ENCODE measurements at places on chromosomes 7 and 10. TPM values are rescaled to one million over a fixed set of nuclear protein-coding genes. Genes with fewer than 3 reads are reported as not detected.

GRCh38 chr7:82128546-82128945 is 315.0 kb downstream of the CACNA2D1 start:
- no peak for DNase-seq

DNA sequence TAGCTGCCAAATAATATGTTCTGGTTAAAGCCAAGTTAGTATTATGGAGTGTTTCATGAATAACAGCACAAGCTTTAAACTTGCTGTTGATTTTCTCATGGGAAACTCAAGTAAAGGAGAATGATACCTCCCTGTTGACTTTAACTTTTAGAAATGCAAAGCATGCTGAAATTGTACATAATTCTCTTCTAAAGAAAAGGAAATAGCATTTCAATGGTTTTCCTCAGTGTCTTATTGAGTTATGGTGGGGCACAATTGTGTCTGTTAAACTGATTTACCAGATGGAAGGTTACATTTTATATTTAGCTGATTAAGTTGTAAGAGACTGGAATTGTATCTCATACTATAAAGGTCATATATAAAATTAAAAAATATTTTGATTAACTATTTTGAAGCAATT is 119.3 kb downstream of the HDAC9 start:
- no peak for DNase-seq

- DNase-seq: peak; percentile 27
Measured at GRCh38 chr7:126608339-126608776, 644.4 kb downstream of the GRM8 start.

DNA sequence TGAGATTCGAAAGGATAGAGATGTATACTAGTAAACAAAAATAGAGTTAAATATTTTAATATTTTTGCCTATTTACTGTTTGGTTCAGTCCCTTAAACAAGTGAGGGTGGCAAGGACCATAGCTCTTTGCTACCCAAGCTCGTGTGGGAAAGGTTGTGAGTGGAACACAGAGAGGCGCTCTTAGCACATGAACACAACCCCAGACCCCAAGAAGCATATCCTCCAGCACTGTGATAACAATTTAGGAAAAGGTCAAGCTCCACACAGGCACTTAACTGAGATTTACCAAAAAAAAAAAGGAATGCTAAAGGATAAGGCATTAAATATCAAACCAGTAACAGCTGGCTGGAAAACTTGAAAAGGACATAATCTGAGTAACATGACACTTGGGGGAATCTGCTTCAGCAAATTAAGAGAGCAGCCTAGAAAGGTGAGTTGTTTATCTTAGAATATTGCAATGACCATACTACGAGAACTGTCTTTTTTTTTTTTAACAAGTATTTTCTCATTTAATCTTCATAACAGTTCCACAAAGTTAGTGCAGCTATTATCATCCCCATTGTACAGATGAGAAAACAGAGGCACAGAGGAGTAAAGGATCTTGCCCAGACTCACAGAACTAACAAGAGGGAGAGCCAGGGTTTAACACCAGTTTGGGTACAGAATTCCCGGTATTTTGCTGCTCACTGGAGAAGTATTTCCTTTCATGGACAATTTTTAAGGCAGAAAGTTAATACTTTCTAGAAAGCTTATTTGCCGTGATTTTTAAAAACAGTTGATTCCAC is 303.5 kb upstream of the AOAH start:
- DNase-seq: no peak

- no peak for DNase-seq
Measured at GRCh38 chr7:138083859-138084258, 7.6 kb downstream of the AKR1D1 start.

- DNase-seq: no peak
Measured at GRCh38 chr7:30799206-30799975, 28.2 kb downstream of the MINDY4 start.

- DNase-seq: no peak
Measured at GRCh38 chr10:33509231-33509831, 174.9 kb upstream of the NRP1 start.

- DNase-seq: no peak
Measured at GRCh38 chr10:98125940-98126631, 8.4 kb upstream of the R3HCC1L start.

GRCh38 chr10:132677473-132678227 is 108.3 kb downstream of the NKX6-2 start:
- DNase-seq: peak; percentile 34

NPY4R2 gene
- not detected for total RNA-seq
